ENCODE measurements at places on chromosomes 4 and X. TPM values are rescaled to one million over a fixed set of nuclear protein-coding genes. Genes with fewer than 3 reads are reported as not detected.

PASD1 gene
- not detected for total RNA-seq

CYTL1 gene
- not detected for total RNA-seq

F8A2 gene
- total RNA-seq, result not detected

DNA sequence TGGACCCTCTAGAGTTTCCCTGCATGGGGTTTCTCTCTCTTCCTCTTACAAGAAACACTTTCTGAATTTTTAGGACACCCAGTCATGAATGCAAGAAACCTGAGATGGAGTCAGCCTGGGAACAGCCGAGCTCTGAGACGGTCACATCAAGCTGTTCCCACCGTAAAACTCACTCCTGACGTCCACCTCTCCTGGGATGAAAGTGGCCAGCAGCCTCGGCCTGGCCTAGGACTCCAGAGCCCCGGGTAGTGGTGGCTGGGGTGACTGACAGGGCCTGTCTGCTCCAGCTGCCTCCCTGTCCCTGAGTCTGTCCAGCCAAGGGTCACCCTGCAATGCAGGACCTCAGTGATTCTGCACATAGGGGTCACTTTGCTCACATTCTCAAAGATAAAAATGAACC is 217.8 kb downstream of the SHOX start:
- DNase-seq, result no peak

- DNase-seq, result no peak
Measured at GRCh38 chr4:26204249-26204825, 116.5 kb upstream of the RBPJ start.

GRCh38 chr4:100075056-100075455 is 115.2 kb downstream of the DDIT4L start:
- DNase-seq, result peak; percentile 24

- no peak for DNase-seq
Measured at GRCh38 chrX:111928456-111928855, 52.5 kb downstream of the TRPC5OS start.

DNA sequence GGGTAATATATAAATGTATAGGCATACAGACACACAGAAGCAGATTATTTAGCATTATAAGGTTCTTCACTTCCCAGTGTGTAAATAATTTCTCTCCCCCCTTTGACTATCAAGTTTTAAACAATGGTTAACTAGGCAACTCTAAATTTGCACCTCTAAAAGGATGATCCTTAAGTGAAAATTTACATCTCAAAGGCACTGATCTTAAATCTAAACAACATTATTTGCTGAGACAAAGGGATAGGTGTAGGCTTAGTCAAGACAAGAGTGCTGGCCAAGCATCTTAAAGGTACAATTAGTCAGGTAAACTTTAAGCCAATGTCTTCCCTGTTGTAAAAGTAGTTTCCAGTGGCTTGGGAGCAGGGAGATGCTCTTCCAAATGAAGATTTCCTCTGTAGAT is 33.0 kb downstream of the NLRP2B start:
- no peak for DNase-seq

GRCh38 chr4:1784789-1785591 is 8.1 kb upstream of the FGFR3 start:
- no peak for DNase-seq

- DNase-seq, result peak; percentile 77
Measured at GRCh38 chr4:80989921-80990544, 40.5 kb upstream of the BMP3 start.

DNA sequence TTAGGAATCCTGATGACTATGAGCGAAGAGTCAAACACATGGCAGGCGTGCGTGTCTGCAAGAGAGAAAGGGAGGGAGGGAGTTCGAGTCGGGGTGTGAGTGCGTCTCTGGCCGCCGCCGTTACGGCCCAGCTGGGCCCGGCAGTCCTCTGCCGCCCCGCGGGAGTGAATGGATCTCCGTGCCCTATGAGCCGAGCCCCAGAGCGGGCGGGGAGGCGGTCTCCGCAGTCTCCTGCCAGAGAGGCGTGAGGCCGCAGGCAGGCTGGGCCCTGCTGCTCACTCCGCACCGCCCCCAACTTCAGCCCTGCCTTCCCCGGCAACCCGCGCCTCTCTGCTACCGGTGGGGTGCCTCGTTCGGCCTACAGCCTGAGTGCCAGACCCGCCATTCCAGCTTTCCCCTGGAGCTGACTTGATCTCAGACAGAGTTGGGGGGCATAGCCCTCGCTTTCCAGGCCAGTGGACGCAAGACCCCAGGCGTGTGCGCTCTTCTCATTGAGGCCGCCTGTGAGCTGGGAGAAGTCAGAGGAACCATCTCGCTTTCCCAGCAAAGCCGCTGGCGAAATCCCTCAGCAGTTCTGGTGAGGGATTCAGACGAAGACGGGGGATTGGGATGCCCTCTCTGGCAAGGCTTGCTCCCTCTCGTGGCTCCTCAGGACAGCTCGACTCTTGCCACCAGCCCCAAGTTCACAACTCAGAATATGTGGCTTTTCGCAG is 1.4 kb downstream of the SLC16A2 start:
- peak; percentile 80 for DNase-seq

GRCh38 chr4:140213116-140213515 is 59.1 kb upstream of the MAML3 start:
- peak; percentile 10 for DNase-seq

- DNase-seq, result peak; percentile 57
Measured at GRCh38 chr4:119116925-119117900, 18.4 kb upstream of the MYOZ2 start.

DNA sequence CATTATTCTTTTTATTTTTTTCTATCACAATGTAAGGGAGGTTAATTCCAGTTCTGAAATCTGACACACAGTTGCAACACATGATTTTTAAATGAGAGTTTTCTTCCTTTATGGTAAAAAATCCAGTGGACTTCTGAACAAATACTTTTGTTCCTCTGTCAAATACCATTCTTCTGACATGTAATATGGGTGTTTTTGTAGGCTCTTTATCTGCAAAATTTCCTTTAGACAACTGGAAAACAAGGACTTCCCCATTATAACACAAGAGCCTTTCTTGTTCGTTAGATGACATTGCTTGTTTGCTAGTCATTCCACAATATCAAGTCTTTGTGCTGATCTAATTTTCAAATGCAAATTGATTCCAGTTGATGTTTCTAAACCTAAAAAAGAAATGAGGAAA is 7.7 kb downstream of the FANCB start:
- peak; percentile 48 for DNase-seq

- peak; percentile 39 for DNase-seq
Measured at GRCh38 chrX:19624739-19625138, 109.4 kb upstream of the MAP3K15 start.

Data from GM23248 (cell line).